NCI-H524 treated with DMSO at 0.1 percent for 48 hours (cell line): ENCODE measurements at places on chromosomes 5 and 9.

- no peak for DNase-seq
These were observed 141.6 kb upstream of the RPS23 start for GRCh38 chr5:82419559-82420332.

- no peak for DNase-seq
These were observed 53.7 kb downstream of the KDM4C start for GRCh38 chr9:6811436-6811835.

DNA sequence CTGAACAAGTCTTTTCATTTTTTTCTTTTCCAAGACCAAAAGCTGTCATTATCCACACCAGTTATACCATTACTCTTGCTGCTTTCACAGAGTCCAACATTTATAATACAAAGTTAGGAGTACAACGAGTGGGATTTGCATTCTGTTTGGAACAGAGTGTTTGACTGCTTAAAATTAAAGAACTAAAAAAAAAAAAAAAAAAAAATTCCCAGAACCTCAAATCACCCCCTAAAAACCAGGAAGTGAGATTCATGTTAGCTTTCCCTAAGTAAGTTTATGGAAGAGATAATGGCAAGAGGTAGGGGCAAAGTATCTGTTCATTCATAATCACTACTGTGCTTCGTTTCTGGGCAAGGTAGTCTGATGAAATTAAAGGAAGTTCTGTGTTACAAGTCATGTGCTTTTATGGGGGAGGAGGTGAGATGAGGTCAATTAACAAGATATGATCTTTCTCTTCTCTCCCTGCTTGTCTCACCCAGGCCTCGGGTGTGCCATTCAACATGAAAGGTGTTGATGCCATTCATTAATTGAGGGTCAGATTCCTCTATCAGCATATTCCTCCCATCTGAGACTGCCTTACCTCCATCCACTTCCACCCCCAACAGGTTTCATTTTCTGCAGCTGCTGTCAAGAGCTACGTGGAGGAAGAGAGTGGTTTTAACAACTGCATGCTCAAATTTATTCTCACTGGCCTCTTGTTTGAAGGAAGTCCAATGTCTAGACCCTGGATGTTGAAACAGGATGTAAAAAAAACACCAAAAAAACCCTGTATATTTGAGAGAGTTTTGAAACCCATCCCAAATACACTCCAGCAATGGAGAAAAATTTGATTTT lies 58.1 kb downstream of the MARCHF3 start:
- no peak for DNase-seq

DNA sequence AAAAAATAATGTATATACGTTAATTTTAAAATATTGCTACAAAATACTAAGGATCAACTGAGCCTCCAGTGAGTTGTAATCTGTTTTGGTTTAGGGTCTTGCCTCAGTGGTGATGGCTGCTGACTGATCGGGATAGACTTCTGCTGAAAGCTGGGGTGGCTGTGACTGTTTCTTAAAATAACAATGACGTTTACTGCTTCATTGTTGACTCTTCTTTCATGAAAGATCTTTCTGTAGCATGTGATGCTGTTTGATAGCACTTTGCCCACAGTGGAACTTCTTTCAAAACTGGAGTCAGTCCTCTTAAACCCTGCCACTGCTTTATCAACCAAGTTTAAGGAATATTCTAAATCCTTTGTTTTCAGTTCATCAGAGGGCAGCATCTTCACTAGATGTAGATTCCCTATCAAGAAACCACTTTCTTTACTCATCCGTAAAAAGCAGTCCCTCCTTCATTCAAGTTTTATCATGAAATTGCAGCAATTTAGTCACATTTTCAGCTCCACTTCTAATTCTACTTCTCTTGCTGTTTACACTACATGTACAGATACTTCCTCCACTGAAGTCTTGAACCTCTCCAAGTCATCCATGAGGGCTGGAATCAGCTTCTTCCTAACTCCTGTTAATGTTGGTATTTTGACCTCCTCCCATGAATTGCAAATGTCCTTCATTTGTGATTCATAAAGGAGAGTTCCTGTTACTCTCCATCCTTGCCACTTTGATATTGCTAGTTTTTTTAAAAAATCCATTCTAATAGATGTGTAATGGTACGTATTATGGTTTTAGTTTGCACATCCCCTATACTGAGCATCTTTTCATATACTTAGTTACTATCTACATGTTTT lies 41.5 kb upstream of the PTPDC1 start:
- no peak for DNase-seq

DNA sequence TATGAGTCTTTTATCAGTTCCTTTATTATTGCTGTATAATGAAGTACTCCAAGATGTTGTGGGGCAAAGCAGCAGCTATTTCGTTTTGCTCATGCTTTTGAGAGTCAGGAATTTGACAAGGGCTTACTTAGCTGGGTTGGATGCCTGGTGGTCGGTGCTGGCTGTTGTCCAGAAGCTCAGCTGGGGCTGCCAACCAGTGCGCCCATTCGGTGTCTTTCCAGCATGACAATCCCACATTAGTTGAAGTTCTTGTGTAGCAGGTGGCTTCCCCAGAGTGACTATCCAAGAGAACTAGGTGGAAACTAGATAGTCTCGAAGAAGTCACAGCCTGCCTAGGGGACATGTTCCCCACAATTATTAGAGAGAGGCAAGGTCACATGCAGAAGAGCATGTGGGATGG lies 3.4 kb upstream of the FLT4 start:
- DNase-seq = no peak

DNA sequence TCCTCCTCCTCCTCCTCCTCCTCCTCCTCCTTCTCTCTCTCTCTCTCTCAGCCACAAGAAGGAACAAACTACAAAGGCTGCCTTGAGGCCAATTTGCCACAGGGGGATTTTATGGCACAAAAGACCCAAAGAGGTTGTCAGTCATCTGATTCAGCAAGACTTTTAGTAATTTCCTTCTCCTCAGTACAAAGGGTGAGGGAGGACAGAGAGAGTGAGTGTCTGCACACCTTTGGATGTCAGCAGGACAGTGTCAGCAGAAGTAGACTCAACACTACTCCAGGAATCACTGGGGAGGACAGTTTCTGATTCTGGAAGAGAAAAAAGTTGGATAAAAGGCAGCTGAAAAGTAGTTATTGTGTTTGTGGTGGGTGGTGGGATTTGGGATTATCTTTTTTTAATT lies 13.6 kb downstream of the TIMD4 start:
- DNase-seq = no peak

- no peak for DNase-seq
These were observed 33.7 kb downstream of the LHX3 start for GRCh38 chr9:136171009-136171800.

DNA sequence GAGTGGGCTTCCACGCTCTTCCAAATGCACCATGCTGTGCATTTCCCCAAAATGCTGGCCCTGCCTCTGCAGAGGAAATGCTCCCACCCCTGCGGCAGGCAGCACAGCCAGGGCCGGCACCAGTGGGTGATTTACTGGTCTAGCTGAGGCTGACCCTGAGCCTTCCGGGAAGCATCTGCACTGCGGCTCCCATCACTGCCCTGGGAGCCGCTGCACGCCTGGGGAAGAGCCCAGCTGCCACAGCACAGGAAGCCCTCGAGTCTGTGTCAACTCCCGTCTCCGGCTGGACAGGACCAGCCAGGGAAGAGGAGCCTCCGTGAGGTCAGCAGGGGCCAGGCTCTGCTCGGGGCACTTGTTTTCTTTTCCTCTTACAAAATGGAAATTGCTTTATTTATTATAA lies 25.1 kb upstream of the EEIG1 start:
- no peak for DNase-seq

DNA sequence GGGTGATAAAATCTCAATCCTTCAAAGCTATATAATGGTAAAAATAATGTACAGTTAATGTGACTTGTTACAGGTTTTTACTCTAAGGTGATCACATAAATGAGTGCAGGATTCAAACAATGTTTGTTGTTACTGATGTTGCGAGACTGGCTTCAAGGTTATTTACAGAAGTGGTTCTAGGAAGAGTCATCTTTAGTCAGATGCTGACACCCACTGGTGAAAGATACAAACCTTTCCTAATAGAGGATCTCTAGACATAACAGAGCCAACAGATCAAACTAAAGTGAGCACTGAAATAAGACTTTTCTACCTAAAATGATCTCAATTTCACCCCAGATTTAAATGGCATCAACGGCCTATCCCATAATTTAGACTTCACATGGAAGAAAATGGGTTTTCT lies 20.2 kb downstream of the ARSB start:
- no peak for DNase-seq

DNA sequence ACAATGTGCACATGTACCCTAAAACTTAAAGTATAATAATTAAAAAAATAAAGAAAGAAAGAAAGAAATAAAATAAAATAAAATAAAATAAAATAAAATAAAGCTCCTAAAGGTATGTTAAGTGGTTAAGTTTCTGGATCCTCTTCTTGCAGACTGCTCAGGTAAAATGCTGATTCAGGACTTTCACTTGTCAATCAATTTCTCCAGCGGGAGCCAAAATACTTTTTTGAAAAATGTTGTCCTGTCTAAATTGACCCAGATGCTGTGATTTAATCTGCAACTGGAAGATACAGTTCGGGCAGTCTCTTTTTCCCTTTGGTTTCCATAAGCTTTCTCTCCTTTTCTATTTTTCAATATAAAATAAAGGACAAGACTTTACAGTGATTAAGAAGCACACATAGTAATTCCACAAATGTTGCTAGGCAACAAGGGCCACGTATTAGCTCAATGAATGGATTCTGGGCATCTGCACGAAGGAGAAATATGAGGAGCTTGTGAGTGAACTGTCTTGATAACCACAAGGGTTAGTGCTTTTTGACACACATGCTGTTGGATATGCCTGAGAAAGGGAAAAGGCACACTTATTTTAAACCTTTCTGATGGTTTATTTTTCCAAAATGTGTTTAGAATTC lies 38.6 kb downstream of the HTR4 start:
- DNase-seq = peak; percentile 8

- no peak for DNase-seq
These were observed 696.2 kb downstream of the DNAH5 start for GRCh38 chr5:13248253-13248652.

- no peak for DNase-seq
These were observed 89.5 kb upstream of the FSTL4 start for GRCh38 chr5:133701871-133702270.

- no peak for DNase-seq
These were observed 84.9 kb upstream of the BASP1 start for GRCh38 chr5:17132444-17133083.

DNA sequence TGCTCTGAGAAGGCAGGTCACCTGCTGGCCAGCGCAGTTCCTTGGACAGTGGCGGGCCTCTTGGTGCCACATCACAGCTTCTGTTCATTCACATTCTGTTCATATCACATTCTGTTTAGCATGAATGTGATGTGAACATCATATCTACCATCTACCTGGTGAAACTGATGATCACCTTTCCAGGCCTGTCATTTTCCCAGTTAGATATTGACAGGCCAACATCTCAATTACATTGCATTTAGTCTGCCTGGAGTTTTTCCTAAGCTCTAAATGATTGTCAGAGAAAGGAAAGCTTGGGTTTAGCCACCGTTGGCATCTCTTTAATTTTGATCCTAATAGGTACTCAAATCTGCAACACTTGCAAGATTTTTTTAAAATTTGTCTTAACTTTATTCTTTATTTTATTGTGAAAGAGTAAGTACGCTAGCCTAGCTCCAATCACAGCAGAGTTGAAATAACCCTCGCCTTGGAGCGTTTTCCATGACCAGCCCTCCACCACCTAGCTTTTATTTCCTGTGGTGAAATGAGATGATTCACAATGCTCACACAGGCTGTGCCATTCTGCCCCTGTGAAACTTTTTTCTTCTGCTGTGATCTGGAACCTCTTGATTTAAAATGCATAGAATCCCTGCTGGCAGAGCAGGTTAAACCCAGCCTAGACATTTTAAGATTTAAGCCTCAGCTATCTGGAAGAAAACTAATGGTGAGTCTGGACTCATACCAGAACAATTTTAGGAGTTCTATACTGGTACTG lies 225.0 kb downstream of the ESM1 start:
- no peak for DNase-seq

DNA sequence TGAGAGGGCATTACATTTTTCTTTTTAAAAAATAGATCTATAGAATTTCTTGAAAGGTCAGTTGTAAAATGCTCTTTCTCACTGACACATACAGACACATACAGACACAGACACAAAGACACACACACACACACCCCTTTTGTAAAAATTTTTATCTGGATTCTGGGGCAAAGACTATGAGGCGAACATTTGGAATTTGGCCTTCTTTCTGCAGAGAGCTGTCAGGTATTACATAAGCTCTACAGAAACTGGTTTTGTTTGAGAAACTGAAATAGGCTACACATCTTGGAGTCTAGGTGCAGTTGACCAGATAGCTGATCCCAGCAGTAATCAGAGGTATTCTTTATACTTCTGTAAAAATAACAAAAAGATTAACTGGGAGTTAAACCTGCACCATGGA lies 315.9 kb upstream of the RPS23 start:
- DNase-seq = no peak

DNA sequence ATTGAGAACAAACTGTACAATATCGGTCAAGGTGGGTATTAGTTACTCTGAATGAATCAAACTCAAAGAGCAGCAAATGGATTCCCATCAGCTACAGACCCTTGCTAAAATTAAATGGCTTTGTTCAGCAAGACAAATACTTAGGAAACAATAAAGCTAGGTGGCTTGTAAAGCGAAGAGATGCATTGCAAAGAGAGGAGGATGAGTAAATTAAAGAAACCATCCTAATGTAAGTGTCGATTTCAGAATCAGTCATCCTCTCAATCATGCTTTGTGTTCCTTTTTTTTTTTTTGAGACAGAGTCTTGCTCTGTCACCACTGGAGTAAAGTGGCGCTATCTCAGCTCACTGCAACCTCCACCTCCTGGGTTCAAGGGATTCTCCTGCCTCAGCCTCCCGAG lies 359.2 kb upstream of the ZNF462 start:
- no peak for DNase-seq

DNA sequence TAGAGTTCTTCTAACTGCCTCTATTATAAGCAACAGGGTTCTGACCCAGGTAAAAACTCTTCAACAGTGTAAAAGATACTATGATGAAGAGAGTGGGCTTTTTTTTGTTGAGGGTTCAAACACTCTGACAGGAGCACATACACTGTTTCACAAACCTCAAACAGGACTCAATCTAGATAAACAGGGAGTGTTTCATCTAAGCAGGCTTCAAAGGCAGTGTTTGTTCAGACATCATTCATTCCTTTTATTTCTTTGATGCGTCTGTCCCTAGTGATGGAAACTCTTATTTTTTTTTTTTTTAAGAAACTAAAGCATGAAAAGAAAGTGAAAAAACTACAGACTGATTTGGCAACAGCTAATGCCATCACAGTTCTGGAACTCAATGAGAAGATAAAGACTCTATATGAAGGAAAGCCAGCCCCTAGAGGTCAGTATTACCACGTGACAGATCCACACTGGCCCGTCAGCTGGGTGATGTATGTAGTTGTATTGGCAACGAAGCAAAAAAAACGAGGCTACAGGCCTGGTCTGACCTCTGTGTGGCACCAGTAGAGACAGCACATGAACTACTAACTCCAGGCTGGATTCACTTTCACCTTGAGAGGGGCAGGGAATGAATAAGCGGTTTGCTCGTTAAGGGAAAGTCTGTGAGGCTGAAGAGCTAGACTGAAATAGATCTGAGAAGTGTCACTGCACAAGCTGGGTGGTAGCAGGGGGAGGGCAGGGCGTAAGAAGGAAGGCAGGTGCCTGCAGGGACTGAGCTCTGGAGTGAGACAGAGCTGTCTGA lies 172.2 kb downstream of the CCDC192 start:
- DNase-seq = peak; percentile 69
